Bronchial epithelial cell (primary cell): ENCODE measurements at places on chromosomes 6 and 20.

DNA sequence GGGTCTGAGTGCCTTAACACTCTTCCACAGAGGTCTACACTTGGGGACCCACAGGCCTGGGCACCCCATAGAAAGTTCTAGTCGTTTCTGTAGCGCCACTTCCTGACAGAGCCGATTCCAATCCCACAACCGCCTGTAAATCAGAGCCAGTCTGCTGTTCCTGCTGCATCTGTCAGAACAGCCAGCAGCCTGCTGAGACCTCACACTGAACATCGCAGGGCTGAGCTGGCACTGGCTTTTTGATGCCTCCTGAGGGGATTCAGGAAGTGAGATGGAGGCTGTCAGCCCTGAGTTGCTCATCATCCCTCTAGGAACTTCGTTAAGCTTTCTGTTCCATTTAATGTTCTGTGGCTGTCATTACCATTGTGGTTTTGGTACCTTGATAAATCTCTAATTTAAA lies 48.9 kb downstream of the DCBLD1 start:
- no peak for DNase-seq

- DNase-seq = no peak
Measured at GRCh38 chr6:149383371-149383770, 16.7 kb upstream of the SUMO4 start.

GRCh38 chr20:34954904-34955230 lies 739 bp downstream of the GSS start:
- no peak for DNase-seq

DNA sequence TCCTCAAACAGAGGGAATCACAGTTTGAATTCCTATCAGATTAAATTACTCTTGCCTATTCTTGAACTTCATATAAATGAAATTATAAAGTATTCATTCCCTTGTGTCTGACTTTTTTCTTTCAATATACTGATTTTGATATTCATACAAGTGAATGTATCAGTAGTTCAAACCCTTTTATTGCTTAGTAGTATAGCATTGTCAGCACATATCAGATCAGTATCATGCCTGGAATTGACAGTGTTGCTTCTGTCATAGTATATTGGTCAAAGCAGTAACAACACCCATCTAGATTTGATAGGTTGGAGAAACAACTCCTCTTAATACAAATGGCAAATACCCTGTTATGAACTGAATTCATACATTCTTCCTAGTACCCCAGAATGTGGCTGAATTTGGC lies 89.1 kb upstream of the SLC35F1 start:
- DNase-seq = no peak

- DNase-seq = no peak
Measured at GRCh38 chr20:12077875-12078274, 160.2 kb downstream of the BTBD3 start.

- DNase-seq = no peak
Measured at GRCh38 chr20:62420846-62421715, 6.3 kb downstream of the RBBP8NL start.

DNA sequence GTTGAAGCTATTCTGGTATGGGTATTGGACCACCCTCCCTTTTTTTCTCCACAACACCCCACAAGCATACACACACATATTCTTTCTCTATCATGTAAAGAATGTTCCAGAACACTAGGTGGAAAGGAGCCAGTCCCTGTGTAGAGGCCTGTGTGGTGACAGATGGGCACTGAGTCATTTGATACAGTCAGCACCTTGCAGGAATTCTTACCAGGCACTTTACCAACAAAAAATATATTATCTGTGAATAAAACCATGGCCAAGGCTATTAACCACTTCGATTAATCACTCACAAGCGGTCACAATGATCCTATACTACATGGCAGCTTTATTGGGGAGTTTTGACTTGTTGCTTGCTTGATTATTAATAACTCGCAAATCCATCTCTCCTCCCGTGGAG lies 149.5 kb downstream of the BFSP1 start:
- peak; percentile 23 for DNase-seq
